ENCODE measurements at places on chromosomes 7 and 10.

DNA sequence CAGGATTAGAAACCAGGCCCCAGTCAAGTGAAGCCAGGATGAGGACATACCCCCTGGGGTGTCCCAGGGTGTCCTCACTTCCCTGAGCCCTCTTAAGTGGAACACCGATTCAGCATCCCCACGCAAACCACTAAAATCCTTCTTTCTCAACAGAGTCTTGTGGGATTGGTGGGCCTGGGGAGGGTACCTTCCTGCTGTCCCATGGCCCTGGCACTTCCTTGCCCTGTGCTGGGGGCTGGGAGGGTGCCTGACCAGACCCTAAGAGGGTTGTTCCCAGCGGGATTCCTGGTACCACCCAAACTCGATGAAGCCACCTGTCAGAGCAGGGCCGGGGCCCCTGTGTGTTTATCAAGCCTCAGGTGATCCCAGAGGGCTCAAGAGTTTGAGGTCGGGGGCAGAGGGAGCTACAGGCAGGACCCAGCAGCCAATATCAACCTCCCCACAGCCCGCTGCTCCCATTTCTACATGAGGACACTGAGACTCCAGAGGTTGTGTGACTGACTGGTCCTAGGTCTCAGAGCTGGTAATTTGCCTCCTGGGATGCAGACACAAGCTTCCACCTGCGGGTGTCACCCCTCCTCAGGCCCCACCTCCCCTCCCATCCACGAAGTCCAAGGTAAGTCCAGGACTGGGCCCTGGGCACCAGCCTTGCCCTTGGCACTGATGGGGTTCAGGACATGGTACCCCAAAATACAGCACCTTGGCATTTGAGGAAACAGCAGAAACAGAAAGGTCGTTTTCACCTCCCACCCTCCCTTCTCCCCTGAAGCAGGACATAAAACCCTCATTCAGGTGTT, 31.4 kb downstream of the OAT start:
- peak; percentile 55 for DNase-seq

DNA sequence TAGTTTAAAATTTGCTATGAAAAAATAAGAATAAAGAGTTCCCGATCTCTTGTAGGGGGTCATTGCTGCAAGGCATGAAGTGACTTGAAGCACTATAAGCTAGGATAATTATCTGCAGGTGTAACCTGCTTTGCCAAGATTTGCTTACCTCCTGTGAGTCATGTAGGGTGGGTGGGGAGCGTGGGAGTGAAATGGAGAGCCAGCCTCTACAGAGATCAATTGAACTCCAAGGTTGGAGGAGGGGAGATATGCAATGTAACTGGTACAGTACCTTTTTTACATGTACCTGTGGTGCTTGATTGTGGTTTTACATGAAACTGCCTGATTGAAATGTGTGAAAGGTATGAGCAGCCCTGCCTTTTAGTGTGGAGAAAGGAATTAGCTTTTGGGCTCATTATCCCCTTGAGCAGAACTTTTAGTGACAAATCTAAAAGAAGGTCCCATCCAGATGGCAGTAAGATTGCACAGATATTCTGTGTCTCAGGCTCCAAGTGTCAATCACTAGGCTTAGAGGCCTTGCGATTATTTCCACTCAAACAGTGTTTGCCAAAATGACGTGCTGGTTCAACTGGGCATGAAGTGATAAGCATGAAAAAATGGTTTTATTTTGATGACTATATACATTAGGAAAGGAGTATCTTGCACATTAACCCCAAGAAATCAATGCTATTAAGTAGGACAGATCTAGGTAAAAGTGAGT, 138.6 kb upstream of the GRB10 start:
- peak; percentile 81 for DNase-seq

GRCh38 chr7:43479543-43479942, 103.4 kb upstream of the STK17A start:
- DNase-seq = no peak

DNA sequence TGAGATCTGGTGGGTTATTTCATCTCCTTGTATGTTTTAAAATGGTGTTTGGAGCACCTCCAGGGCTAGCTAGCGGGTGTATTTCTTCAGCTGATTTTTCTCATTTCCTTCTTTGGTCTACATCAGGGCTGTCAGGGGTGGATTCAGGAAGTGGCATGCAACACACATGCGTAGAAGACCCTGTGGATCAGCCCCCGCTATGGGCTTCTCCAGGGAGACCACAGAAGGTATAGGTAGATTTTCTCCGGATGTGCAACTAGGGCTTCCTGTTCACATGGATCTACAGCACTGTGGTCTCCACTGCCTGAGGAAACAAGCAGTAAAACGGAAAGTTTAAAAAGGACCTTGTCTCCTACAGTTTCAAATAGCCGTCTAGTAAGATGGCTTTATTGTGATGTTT, 10.4 kb downstream of the NUB1 start:
- DNase-seq = no peak

DNA sequence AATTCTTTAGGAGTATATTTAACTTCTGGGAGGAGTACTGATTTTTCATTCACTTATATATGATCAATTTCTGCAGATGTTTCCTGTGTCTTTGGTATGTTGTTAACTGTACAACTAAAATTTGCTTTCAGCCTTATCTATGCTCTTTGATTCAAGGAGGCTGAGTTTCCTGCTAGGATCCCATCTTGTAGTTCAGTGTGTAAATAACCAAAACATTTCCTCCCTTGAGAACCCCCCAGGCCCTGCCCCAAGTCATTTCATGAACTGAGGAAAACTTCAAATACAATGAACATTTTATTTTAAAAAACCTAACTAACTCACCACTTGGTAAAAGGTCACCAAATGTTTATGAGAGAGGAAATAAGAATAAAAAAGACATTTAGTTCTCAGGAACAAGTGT, 55.5 kb downstream of the VWA2 start:
- DNase-seq = no peak

GRCh38 chr10:56836659-56837058, 475.6 kb upstream of the ZWINT start:
- DNase-seq = no peak

DNA sequence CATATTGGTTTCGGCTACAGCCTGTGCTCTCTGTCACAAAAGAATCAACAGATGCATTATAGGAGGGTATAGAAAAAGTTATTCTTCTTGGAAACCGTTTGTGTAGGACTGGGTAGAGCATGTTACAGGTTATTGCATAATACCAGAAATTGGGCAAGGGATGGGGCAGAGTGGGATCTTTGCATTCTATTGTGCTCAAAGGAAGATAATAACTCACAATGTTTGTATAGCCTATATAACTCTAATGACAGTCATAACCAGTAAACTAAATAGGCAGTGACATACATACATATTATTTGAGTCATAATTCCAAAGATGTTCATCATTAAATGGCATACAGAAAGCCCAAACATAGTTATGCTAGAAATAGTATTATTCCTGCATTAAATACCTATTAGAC, 179.7 kb downstream of the XPNPEP1 start:
- no peak for DNase-seq

DNA sequence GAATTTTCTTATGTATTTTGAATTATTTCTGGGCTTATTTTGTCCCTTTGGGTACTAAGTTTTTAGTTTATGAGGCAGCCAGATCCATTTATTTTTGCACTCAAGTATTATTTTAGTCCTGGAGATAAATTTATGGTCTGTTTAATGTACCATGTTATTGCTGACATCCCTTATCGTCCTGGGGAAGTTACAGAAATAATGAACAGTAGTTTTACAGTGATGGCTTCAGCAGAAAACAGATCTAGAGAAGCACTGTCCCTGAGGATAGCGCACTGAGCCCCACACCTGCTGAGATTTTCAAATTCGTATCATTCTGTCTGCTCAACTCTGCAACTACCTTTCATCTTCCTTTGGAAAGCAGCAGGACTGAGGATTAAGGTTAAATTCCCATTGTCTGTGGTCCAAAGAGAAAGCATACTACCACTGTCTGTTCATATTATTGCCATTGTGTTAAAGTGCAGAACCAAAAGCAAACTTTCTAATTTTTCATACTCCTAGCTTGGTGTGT, 168.3 kb downstream of the SNX13 start:
- DNase-seq = no peak

DNA sequence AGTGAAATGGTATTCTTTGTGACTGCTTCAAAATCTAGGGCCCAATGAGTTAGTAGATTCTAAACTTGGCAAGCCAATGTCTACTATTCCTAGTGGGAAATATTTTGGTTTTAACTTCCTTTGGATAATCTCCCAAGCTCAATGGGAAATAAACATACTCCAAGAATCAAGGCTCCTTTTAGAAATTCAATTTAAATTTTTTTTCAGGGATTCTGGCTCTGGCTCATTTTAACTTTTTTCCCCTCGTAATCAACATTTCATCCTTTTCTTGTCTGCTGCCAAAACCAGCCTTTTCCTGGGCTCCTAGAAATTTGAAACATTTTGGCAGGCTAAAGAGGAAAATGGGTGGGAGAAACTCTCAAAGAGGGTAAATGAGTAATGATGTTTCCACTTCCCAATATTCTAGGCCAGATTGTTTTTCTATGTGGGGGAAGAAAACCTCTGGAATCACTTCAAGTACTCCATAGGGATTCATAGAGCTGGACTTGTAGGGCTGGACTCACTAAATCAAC, 85.6 kb upstream of the AGR3 start:
- no peak for DNase-seq

- no peak for DNase-seq
These were observed 47.9 kb upstream of the ADGRA1 start for GRCh38 chr10:133039803-133040165.

- DNase-seq = no peak
These were observed 394.2 kb downstream of the PLXNA4 start for GRCh38 chr7:132181946-132182685.

- no peak for DNase-seq
These were observed 588.0 kb downstream of the CALN1 start for GRCh38 chr7:71824006-71824760.

GRCh38 chr10:101466016-101466912, 112.3 kb downstream of the BTRC start:
- DNase-seq = no peak

DNA sequence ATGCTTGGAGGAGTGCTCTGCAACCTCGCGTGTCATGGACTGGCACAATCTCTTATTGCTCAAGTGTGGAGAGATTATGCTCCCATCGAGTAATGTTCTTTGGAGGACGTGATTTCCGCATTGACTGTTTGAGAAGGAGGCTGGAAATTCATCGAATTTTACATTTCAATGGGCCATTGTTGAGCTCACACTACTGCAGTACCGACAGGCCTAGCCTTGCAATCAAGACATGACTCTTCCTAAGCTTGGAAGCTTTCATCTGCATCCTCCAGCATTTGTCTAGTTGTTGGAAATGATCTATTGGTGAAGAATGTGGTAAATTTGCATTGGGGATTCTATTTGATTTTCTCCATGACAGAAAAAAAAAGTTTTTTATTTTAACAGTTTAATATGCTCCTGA, 156.8 kb downstream of the FZD1 start:
- no peak for DNase-seq

GRCh38 chr10:38143587-38143986, 49.5 kb downstream of the ZNF37A start:
- no peak for DNase-seq

- DNase-seq = no peak
These were observed 46.4 kb upstream of the SEMA3E start for GRCh38 chr7:83695128-83695960.

DNA sequence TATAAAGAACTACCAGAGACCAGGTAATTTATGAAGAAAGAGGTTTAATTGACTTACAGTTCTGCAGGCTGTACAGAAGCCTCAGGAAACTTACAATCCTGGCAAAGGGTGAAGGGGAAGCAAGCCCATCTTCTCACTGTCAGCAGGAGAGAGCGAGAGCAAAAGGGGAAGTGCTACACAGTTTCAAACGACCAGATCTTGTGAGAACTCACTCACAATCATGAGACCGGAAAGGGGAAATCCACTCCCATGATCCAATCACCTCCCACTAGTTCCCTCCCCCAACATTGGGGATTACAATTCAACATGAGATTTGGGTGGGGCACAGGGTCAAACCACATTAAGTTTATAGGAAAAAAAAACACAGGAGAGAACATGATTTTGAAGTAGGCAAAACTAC, 222.1 kb upstream of the SHH start:
- DNase-seq = no peak

DNA sequence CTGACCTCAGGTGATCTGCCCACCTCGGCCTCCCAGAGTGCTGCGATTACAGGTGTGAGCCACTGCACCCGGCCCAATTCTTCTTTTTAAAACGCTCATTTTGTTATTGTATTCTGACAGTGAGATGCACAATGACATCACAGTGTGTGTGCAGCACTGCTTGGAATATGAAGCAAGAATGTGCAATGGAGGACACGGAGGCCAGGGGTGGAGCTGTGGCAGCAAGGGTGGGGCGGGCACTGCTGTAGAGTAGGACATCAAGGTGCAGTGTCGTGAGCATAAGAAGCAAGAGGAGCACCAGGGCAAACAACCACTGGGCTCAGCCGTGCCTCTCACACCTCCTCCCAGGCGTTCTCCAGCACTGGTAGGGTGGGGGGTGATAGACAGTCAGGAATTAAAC, 26.8 kb upstream of the GRID1 start:
- no peak for DNase-seq

DNA sequence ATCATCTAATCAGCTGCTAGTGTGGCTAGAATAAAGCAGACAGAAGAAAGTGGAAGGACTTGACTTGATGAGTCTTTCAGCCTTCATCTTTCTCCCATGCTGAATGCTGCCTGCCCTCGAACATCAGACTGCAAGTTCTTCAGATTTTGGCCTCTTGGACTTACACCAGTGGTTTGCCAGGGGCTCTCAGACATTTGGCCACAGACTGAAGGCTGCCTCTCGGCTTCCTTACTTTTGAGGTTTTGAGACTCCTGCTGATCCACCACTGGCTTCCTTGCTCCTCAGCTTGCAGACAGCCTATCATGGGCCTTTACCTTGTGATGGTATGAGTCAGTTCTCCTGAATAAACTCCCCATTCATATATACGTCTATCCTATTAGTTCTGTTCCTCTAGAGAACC, 26.0 kb downstream of the PLPP4 start:
- DNase-seq = no peak

DNA sequence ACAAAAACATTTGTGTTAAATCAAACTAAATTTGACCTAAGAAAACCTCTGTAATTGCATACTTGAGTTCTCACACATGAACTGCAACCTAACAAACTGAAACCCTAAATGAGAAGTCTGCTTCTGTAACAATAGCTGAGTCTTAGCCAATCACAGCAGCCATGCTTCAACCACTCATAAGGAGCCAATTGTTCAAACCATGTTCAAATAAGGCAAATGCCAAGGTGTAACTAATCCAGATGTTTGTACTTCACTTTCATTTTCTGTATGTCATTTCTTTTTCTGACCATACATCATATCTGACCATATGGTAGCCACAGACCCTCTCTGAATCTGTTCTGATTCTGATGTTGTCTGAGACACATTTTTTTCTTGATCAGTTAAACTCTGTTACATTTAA, 47.5 kb upstream of the ANTXRL start:
- DNase-seq = no peak

- peak; percentile 65 for DNase-seq
These were observed at the start of gene GPER1 for GRCh38 chr7:1087952-1088920. TSS of gene GPER1 (plus strand) at chr7:1088113. CDS start at chr7:1091729, 3,616 bp downstream.
